GM12878 (cell line): ENCODE measurements at places on chromosomes 1 and 21. TPM values are rescaled to one million over a fixed set of nuclear protein-coding genes. Genes with fewer than 3 reads are reported as not detected.
A peak's percentile ranks its signal among the peaks of the same experiment; 100 is the strongest.

Gene C1orf56
- total RNA-seq: 1.5 and 1.6 TPM in 2 replicates

Gene SDCCAG8
- 15.0 and 17.5 TPM in 2 replicates for total RNA-seq

Gene SERPINC1
- 0.44 and 0.61 TPM in 2 replicates for total RNA-seq

Gene PROX1
- 0.13 and 0.44 TPM in 2 replicates for total RNA-seq

Gene PAFAH2
- 5.0 and 6.6 TPM in 2 replicates for total RNA-seq

Gene CAPN9
- total RNA-seq: not detected in 2 replicates

Gene CFAP141
- total RNA-seq: not detected in 2 replicates

DNA sequence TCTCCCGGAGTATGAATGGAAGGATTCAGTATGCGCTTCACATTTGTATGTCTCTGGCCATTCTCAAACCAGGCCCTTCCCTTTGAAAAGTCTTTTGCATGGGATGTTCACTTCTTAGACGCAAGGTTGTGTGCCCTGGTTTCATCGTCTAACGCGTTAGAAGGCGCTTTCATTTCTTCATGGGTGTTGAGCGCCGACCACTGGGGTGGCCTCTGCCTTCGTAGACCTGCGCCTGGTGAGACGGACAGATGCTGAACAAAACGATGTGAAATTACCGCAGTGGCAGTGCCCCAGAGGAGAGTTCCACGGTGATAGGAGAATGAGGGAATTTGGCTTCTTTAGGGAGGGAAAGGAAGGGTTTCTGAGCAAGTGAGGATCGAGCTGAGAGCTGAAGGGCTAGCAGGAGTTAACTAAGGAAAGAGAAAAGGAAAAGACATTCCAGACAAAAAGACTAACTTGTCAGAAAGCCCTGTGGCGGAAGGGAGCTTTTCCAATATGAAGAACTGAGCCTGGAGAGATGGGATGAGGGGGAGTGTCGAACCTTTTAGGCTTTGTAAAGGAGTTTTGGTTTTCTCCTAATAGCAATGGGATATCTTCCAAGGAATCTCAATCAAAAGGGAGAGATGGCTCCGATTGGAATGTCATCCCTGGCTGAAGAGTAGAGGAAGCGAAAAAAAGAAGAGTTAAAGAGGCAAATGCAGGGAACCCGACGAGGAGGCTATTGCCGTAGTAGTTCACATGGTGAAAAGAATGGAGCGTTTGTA is 951 bp downstream of the GGPS1 start:
- DNase-seq: peak; percentile 52

- DNase-seq: no peak
These were observed 46.8 kb upstream of the TSPAN2 start for GRCh38 chr1:115136106-115136505.

DNA sequence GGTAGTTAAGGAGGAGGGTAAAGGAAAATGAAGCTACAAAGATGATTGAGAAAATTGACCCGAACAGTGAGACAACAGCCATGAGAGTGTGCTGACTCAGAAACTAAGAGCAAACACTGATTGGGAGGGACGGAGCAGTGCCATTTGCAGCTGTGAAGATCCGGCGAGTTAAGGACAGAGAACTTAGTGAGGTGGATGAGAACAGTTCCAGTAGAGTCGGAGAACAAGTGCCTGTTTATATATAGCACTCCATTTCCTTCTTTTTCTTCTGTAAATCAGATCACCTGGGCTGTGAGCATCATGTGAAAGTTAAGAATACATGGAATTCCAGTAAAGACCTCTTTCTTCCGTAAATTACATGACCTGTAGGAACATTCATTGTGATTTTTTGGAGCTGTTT is 145.7 kb downstream of the KCNK2 start:
- no peak for DNase-seq

- DNase-seq: no peak
These were observed 127.7 kb upstream of the KAZN start for GRCh38 chr1:14470802-14471201.

GRCh38 chr1:37817481-37817880 is 9.5 kb upstream of the YRDC start:
- no peak for DNase-seq

- no peak for DNase-seq
These were observed 11.3 kb upstream of the TNFRSF25 start for GRCh38 chr1:6477039-6477820.

- DNase-seq: no peak
These were observed 60.5 kb downstream of the SLC66A1 start for GRCh38 chr1:19372602-19373001.

- no peak for DNase-seq
These were observed 183.7 kb upstream of the LYPLAL1 start for GRCh38 chr1:218990019-218990418.

- DNase-seq: no peak
These were observed 244.8 kb upstream of the RGS18 start for GRCh38 chr1:191913260-191913977.

- no peak for DNase-seq
These were observed 40.5 kb downstream of the NEK7 start for GRCh38 chr1:198197285-198197684.

DNA sequence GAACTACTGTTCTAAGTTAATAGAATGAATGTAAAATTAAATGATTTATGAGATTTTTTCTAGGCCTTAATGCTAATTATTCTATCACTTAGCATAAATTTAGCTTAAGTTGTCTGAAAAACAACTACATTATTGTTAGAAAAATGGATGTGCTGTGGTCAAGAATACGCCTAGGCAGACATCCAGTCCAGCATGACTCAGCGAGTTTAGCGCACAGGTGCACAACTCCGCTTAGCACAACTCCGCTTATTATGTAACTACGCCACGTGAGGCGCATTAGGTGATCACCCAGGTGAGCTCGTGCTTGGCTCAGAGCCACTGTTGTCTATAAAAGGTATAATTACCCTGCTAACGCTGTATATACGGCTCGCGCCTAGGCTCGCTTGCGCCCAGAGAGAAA is 1043.6 kb upstream of the ADGRL4 start:
- DNase-seq: no peak

GRCh38 chr21:42388740-42389448 is 7.0 kb downstream of the TMPRSS3 start:
- DNase-seq: no peak

- DNase-seq: no peak
These were observed 13.1 kb downstream of the CFAP298 start for GRCh38 chr21:32599091-32599490.

DNA sequence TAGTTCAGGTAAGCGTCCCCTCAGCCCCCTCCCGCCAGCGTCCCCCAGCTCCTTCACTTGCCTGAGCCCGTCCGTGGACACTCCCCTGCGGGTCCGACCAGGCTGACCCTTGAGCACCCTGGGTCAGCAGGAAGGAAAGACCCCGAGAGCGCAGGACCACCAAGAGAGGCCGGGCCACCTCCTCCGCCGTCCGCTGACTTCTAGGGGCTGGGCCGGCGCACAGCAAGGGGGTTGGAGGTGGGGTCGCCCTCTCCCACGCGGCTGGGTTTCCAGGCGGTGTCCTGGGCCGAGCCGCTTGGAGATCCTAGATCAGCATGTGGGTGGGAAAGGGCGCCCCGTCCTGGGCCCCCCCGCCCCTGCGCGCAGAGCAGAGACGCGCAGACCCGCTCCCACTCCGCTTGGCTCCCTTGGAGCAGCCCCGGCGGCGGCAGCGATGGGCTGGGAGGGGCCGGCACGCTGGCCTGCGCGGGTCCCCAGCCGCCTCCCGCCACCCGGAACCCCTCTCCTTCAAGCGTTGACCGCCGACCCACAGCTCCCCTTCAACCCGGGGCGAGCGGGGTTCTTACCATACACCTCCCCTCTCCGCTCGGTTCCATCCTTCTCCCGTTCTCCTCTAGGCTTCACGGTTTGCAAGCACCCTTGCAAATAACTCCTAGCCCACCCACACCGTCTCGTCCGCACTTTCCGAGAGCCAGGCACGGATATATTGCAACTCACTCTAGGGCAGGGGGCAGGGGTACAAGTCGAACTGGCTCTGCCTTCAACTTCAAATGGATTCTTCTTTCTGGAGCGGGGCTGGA is 7.5 kb downstream of the KNCN start:
- DNase-seq: no peak

DNA sequence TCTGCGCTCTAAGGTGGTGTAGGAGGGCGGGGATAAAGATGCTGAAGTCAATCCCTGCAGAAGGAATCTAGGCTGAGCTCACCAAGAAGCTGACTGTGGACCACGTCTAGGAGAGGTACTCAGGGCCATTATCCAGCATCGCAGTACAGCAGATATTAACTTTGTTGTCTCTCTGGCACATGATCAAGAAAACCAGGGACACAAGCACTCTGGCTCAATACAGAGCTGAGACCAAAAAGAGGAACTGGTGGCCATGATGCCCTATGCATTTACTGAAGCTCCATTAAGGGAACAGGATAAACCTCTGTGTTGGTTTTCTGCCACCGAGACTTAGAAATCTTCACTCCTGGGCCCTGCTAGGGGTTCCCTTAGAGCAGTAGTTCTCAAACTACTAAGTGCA is 38.0 kb upstream of the ANGPTL7 start:
- DNase-seq: no peak

GRCh38 chr1:64363111-64363510 is 106.8 kb upstream of the CACHD1 start:
- no peak for DNase-seq

- no peak for DNase-seq
These were observed 118.1 kb downstream of the PGBD5 start for GRCh38 chr1:230308039-230308438.

GRCh38 chr21:10639123-10639522 is 117.7 kb downstream of the TPTE start:
- no peak for DNase-seq

DNA sequence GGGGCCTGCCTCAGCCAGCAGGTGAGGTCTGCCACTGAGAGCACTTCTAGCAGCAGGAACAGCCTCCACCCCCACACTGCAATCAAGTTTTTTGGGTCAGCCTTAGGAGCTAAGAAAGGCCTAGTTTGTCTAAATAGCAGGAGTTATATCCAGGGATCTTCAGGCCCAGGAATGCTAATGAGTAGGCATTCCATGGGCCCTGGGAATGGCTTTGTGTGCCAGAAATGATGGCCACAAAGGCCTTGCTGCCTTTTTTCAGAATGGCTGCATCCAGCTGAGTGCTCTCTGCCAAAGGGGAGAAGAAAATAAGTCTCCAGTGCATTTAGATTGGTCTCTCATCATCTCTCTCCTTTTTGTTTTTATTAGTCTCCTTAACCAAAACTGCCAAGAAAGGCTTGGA is 2.8 kb downstream of the MRTO4 start:
- DNase-seq: no peak

DNA sequence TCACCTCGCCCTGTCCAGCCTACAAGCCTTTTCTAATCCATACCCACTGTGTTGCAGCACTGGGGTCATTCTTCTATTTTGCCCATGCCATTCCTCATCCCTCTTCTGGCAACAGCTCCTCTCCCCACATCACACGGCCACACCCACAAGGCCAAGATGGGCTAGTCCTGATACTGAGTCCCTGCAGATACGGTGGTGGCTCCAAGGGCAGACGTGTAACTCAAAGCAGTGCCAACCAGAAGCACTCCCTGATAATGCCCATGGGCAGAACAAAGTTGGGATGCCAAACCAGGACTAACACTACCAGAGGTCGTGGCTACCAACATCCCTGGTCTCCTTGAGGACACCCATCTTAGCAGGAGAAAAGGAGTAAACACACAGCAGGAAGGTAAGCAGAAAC is 64.8 kb downstream of the APP start:
- no peak for DNase-seq

- no peak for DNase-seq
These were observed 31.7 kb downstream of the CHRM3 start for GRCh38 chr1:239417986-239418640.
